ENCODE measurements at places on chromosomes 2 and 18.
A peak's percentile ranks its signal among the peaks of the same experiment; 100 is the strongest.

DNA sequence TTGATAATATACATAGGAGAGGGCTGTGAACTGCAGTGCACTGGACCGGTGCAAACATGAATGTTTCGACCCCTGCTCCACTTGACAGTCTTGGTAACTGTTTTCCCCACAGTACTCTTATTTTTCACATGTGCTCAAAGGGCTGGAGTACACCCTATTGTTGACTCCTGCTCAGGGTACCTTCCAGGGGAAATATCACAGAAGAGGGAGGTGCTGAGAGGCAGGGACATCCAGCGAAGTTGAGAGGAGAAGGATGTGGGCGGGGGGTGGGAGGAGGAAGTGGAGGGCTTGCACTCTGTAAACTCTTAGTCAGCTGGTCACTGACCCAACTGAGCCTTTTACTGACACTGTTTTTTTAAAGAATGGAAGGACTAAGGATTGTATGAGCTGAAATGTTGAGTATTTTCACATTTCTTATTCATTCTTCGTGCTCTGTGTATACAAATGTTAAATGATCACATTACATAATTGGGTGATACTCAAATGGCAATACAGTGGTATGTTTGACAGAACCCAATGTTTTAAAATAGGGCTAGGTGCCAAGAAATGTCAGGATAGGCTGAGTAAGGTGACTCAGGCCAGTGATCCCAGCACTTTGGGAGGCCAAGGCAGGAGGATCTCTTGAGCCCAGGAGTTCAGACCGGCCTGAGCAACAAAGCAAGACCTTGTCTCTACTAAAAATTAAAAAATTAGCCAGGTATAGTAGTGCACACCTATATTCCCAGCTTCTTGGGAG lies 10.0 kb downstream of the INPP4A start:
- DNase-seq, result peak; percentile 73

- no peak for DNase-seq
These were observed 1406.1 kb upstream of the NXPH2 start for GRCh38 chr2:140186313-140186712.

- DNase-seq, result no peak
These were observed 36.5 kb downstream of the MC2R start for GRCh38 chr18:13878857-13879256.

- DNase-seq, result peak; percentile 31
These were observed 50.8 kb downstream of the WIPF1 start for GRCh38 chr2:174546519-174547506.

- no peak for DNase-seq
These were observed 58.3 kb downstream of the SEPTIN10 start for GRCh38 chr2:109555346-109555900.

DNA sequence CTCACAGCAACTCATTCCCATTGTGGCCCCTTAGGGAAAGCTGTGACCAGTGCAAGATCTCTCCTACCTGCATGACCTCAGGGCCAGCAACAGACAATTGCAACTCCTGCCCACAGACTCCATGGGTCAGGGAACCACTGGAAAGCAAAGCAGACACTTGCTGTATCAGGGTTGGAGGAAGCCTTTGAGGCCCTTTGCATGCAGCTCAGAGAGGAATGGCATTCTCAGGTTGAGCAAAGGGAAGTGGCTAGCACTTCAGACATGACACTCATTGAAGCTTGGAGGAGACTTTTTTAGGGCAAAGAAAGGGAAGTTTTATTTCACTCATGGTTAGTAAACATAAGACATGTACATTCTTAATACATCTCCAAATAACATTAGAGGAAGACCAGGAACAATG lies 22.1 kb downstream of the IL1F10 start:
- DNase-seq, result no peak

DNA sequence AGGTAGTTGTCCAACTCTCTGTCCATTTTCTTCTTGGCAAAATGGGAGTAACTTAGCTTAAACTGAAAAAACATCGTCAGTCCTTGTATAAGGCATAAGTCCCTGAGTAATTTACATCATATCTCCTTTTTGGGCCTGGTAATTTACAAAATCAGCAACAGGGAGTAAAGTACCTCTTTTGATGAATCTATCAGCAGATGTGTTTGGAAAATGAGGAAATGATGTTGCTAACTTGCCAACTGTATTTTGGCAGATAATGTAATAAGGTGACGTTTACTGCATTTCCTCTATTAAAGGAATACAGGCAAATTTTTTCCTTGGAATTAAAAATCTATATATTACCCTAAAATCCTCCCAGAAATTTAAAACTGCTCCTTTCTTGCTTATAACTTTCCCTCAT lies 29.2 kb downstream of the ANKRD44 start:
- DNase-seq, result no peak

- no peak for DNase-seq
These were observed 25.4 kb upstream of the MGAT5 start for GRCh38 chr2:134228493-134228903.

GRCh38 chr18:25516121-25516520 lies 164.2 kb upstream of the ZNF521 start:
- DNase-seq, result no peak

- DNase-seq, result no peak
These were observed 1.8 kb upstream of the TBR1 start for GRCh38 chr2:161414042-161415033.

All from HTR-8/SVneo (cell line).